Muscle of arm (tissue), 14 donors: ENCODE measurements at places on chromosomes 1 and 21. TPM values are rescaled to one million over a fixed set of nuclear protein-coding genes. Genes with fewer than 3 reads are reported as not detected.

DNA sequence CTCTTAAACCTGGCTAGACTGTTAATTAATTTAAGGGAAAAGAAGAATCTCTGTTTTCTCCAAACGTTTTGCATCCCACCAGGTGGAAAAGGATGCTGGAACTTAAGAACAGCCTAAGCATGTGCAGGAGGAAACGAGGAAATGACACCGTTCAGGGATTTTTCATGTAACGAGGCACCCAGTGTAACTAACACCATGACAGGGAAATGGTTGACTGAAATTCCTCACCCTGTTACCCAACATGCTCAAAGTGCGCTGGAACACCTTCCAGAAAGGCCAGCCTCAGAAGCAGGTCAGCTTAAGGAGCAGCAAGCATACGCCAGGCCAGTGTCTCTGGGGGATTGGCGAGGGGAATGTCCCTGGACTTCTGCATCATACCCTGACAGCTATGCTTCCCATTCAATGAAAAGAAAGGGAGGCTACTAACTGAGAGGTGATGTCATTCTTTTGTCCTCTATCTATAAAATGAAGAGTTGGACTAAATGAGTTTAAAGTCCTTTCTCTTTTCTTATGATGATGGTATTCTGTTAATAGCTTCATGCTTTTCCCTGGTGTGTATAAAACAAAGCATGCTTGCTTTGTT is 21.6 kb downstream of the TNN start:
- DNase-seq, result no peak

Gene LDLRAD2
- 8.8 TPM for polyA plus RNA-seq

- no peak for DNase-seq
Measured at GRCh38 chr1:43024905-43025304, 66.2 kb upstream of the SLC2A1 start.

GRCh38 chr1:235296729-235297128 is 31.2 kb downstream of the ARID4B start:
- DNase-seq, result no peak

DNA sequence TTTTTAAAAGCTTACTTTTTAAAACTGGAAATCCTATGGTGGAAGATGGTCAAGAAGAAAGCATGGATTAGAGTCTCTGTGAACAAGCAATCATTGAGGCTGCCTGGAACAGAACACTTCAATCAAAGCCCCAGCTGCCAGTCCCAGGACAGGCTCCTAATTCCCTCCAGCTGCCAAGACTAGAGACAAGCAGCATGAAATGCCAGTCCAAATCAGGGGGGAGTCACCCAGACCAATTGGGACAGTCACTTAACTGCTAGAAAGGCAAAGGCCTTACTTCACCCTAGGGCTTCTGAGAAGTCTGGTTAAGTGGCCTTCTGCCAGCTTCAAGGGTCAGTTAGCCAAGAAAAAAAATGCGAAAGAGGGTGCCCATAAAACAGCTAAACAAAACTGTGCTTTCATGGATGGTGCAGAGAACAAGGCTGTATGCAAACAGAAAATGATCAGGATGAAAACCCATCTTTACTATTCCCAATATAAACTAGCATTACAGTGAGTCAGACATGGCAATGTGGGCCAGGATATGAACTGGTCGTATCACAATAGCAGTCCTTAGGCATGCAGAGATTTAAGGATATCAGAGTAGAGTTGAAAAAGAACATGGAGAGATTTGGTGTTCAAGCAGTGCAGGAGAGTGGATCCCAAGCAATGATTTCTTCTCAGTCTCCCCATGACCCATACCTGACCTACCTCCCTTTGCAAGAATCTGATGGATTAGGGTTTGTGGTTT is 31.0 kb upstream of the MAN1A2 start:
- DNase-seq, result no peak

Gene TAS1R1
- polyA plus RNA-seq, result 3.5 TPM
